ENCODE measurements at places on chromosomes 16 and 17. TPM values are rescaled to one million over a fixed set of nuclear protein-coding genes. Genes with fewer than 3 reads are reported as not detected.

DNA sequence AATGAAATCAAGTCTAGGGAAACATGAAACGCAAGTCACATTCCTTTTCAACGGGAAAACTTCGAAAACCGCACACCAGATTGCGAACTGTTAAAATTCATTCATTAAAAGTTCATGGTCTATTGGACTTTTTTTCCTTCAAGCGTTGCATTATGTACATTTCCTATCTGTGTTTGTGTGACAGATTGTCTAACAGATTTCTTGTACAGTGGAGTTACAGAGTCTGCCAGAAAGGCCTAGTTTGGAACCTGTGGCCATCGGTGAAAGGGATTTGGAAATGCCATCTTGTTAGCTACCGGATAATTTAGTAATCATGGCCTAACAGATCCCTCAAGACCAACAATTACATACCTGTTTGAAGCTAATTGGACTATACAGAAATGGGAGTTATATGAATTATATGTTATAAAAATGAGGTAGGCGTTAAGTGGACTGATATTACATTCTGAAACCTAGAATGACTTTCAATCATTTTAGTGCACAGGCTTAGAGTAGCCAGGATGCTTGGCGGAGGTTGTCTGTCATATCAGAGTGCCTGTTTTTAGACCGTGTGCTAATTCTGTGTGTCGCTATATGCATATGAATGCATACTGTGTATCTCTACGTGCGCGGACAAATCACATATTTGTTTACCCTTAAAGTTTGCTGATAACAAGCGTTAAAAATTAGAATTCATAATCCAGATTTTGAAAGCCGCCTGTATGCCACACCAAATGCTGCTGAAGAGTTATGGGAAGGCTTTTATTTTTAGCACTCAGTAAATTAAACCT lies 885.4 kb upstream of the RBFOX1 start:
- no peak for DNase-seq

DNA sequence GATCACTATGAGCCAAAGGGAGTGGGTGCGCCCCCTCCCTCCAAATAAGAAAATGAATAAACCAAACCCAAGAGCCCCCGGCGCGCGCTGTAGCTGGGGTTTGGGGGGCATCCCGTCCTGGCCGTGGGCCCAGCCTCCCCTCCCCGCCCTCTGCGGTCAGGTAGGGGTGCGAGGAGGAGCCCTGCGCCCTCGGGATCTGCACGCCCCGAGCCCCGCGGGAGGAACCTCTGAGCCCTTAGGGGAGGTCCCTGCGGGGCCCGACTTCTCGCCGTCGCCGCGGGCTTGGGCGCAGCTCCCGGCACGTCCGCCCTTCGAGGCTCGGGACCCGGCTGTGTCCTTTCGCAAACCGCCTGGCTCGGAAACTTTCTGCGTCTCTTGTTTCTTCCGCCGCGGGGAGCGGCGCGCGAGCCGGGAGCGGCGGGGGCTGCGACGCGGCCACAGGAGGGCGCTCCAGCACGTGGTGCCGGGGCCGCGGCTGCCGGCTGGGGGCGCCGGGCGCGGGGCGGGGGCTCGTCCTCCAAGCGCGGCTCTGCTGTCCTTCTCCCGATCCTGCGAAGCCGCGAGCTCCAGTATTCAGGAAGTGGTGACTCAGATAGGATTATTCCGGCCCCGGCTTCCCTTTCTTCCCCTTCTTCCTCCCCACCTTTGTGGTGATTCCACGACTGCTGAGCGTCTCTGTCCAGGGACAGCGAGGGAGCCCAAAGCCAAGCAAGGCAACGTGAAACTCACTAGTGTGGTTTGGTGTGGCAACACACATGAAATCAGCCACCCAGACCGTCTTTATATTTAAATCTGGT lies 1.6 kb downstream of the PITPNC1 start:
- peak; percentile 80 for DNase-seq

GRCh38 chr17:4220655-4221054 lies 43.1 kb downstream of the ANKFY1 start:
- DNase-seq: no peak

GRCh38 chr16:3152277-3152990 lies 17.6 kb downstream of the ZNF213 start:
- DNase-seq: peak; percentile 90

DNA sequence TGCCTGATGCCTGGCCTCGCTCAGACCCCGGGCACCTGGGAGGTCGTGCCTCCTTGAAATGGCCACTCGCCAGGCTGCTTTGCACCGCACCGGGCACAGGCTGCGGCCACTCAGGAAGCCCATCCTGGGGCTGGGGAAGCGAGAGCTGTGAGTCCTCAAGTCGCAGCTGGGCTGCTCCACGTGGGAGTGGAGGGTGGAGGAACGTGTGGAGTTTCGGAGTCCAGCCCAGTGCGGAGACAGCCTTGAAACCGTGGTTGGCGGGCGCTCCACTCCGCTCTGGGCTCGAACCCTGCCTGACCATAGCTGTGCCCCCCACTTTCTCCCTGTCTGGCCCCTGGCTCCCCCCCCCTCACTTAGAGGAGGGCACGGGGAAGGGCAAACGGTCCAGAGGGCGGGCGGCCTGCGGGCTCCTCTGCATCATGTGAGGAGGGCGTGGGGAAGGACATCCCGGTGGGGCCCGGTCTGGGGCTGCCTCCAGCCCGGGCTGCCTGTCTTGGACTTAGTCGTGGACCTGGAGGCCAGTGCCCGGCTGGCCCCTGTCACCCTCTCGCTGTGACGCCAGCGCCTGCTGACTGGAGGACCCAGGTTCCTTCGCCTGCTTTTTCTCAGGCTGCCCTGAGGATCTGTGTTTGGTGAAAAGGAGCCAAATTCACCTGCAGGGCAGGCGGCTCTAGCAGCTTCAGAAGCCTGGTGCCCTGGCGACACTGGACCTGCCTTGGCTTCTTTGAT lies 2.5 kb downstream of the UBE2I start:
- DNase-seq: no peak

GRCh38 chr17:20994779-20995149 lies 48.0 kb downstream of the USP22 start:
- peak; percentile 16 for DNase-seq

GRCh38 chr17:73278049-73278464 lies 16.4 kb upstream of the CPSF4L start:
- no peak for DNase-seq

- no peak for DNase-seq
Measured at GRCh38 chr16:84568066-84568465, 49.8 kb downstream of the COTL1 start.

DNA sequence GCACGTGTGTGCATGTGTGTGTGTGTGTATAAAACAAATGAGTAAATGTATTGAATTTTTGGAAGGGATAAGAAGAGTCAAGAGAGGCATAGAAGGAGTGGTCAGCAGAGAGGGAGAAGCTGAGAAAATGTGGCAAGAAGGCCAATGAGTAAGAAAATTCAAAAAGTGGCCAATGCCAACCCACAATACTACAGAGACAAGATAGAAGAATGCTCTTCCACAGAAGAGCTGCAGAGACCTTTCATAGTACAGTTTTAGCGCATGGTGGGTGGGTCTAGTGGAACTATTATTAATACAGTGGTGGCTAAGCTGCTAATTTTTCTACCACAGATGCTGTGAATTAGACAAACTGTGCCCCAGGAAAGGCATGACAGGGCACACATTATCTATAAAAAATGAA lies 233.5 kb downstream of the NTN1 start:
- no peak for DNase-seq

GRCh38 chr16:64882078-64882784 lies 239.6 kb downstream of the CDH11 start:
- DNase-seq: peak; percentile 10

- DNase-seq: no peak
Measured at GRCh38 chr17:66748578-66748977, 86.3 kb upstream of the CACNG5 start.

- no peak for DNase-seq
Measured at GRCh38 chr16:88923926-88924833, 52.8 kb downstream of the CBFA2T3 start.

GRCh38 chr17:78819806-78820792 lies 20.5 kb downstream of the USP36 start:
- no peak for DNase-seq

- no peak for DNase-seq
Measured at GRCh38 chr16:5903153-5903552, 805.6 kb upstream of the EEF2KMT start.

- peak; percentile 23 for DNase-seq
Measured at GRCh38 chr17:80253631-80254395, 6.8 kb upstream of the RNF213 start.

Gene ATP2A1
- total RNA-seq: 1.7 TPM

Gene ARHGDIG
- total RNA-seq: 1.9 TPM

Gene MTSS2
- total RNA-seq: 28.2 TPM

Gene ANKFN1
- total RNA-seq: 0.22 TPM

Gene SCIMP
- total RNA-seq: 3.0 TPM

Gene KRT24
- 4.2 TPM for total RNA-seq

Gene TERB1
- 0.28 TPM for total RNA-seq

Gene PRR29
- total RNA-seq: not detected

Gene ALOX12
- total RNA-seq: 0.26 TPM

Gene AGRP
- not detected for total RNA-seq

Gene KCNH6
- total RNA-seq: 0.64 TPM

All from mucosa of descending colon (tissue), 3 donors.